AG08395 (cell line): ENCODE measurements at places on chromosomes 16 and 17.

GRCh38 chr16:89002851-89003830 is 26.1 kb upstream of the CBFA2T3 start:
- DNase-seq, result no peak

- no peak for DNase-seq
Observed at GRCh38 chr16:31025339-31025738, 8.0 kb upstream of the STX4 start.

DNA sequence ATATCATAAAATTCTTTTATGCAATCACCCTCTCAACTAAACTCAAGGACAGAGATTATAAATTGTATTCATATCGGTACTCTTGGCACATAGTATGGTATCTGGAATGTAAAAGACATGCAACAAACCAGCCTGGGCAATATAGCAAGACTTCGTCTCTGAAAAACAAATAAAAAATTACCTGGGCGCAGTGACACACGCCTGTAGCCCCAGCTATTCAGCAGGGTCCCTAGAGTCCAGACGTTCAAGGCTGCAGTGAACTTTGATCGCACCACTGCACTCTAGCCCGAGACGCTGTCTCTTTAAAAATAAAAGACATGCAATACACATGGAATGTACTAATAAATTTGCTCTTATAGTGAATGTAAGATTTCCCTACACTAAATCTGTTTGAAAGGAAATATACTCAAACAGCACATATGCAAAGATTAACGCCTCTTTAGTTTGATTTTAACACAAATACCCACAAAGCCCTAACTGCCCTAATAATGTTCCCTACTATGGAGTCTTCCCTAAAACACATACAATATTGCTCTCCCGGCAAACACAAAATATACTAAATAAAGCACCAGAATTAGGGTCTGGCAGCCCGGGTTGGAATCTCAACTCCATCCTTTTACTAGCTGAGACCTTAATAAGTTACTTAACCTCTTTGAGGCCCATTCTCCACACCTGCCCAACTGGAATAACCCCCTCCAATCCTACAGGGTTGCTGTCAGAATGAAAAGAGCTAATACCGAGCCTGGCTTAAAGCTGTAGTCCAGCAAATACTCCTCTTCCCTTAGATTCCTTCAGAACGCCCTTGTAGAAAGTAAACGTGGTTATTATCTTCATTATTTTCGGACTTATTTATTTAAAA is 1.2 kb downstream of the ABCA5 start:
- no peak for DNase-seq

- DNase-seq, result no peak
Observed at GRCh38 chr16:28839899-28840298, 6.2 kb downstream of the TUFM start.

- DNase-seq, result no peak
Observed at GRCh38 chr16:58518083-58518979, 3.0 kb downstream of the SETD6 start.

GRCh38 chr17:79696610-79696982 is 34.1 kb upstream of the ENPP7 start:
- no peak for DNase-seq

GRCh38 chr17:78127239-78127887 is 1.2 kb downstream of the TMC6 start:
- no peak for DNase-seq

- DNase-seq, result no peak
Observed at GRCh38 chr16:83517398-83517797, 290.4 kb upstream of the HSBP1 start.

DNA sequence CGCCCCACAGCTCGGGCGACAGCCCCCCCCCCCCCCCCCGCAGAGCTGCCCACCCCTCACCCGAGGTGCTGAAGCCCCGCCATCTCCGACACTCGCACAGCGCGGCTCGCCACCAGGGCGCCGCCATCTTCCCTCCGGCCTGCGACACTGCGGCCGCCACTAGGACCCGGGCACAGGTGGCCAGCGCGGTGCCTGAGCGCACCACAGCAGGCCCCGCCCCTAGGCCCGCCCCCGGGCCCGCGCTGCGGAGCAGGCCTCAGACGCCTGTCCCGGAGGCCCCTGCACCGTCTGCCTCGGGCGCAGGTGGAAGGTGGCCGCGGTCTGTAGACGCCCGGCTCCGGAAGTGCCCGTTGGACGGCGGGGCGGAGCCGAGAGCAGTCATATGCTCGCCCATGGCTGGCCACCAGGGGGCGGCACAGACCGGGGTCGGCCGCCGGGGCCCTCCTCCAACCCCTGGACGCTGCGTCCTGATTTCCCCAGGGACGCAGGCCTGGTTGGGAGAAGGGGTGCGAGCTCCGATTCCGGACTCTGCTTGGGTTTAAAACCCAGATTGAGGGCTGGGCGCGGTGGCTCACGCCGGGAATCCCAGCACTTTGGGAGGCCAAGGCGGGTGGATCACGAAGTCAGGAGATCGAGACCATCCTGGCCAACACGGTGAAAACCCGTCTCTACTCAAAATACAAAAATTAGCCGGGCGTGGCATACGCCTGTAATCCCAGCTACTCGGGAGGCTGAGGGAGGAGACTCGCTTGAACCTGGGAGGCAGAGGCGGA is at the start of gene MRPL38:
Gene MRPL38, minus strand, starts transcription at position 136 of the 773 bp plus-strand sequence. Its CDS starts 9 bp downstream, at position 127.
- peak; percentile 96 for DNase-seq

DNA sequence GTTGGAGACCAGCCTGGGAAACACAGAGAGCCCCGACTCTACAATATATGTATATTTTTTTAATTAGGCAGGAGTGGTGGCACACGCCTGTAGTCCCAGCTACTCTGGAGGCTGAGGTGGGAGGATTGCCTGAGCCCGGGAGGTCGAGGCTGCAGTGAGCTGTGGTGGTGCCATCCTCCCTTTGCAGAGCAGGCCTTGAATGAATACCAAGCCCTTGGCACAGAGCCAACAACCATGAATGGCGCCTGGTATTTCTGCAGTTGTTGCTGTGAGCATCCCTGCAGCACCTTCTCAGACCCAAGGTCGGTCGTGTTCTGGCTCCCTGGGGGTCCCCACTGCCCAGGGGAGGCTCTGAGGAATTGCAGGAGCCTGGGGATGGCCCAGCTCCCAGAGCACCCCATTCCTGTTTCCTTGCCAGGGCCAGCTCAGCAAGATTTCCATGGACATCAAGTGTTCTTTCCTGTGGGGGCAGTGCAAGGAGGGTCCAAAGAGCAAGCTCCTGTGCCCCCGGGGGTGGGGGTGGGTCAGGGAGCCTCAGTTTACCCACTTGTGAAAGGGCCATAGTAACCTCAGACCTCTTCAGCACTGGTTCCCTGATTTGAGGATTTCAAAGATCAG is 25.6 kb upstream of the RMI2 start:
- DNase-seq, result no peak

DNA sequence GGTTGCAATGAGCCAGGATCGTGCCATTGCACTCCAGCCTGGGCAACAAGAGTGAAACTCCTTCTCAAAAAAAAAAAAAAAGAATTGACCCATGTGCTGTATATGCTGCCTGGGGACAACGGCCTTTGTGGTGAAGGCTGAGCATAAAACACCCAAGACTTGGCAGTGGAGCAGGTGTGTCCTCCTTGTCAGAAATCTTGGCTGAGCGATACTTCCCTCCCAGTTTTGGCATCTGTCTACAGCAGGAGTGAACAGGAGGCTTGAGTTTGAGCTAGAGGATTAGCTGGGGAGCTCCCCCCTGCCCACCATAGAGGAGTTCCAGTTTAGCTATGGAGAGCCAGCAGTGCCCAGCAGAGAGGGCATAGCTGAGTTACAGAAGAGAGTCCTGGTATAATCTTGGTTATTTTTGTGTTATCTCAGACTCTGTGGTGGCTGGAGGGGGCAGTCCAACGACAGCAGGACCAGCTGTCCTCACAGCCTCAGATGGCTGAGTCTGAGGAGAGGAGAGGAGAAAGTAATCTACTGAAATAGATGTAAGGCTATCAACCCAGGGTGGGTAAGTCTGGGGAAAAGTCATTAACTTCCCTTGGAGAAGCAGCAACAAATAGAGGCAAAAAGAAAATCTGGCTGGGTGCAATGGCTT is 18.4 kb downstream of the SP2 start:
- no peak for DNase-seq

- no peak for DNase-seq
Observed at GRCh38 chr16:13070268-13070667, 168.9 kb downstream of the SHISA9 start.

DNA sequence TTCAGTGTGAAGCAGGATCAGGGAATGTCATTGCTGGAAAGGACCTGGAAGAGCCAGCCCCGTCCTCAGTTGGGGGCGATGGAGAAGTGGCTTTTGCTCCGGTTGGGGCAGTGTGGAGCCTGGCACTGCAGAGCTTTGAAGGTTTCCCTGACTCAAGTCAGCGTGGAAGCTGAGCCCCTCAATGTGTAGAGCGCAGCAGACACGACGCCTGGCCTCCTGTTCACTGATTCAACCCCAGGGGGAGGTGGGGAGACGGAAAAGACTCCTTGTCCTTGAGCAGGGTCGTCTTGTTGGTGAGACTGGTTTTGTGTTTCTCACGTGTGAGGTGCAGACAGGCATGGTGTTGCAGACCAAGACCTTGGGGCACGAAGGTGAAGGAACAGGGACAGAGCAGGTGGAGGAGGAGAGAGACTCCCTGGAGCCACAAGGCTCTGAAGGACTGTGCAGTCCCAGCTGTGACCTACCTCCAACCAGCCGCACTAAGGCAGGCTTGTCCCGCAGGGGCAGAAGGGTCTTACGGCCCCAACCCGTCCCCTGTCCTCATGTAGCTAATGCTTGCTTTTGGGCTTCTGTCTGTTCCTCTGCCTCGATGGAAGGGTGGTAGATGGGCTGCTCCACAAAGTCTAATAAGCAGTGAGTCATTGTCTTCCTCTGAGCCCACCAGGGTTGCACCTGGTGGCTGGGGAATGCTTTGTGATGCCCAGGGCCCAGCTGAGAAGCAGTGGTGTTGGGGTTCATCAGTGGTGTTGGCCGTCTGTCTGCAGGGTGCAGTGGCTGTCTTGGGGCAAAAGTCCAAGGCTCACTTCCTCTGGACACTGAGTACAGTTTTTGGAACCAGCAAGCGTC is 47.8 kb downstream of the MPRIP start:
- no peak for DNase-seq

DNA sequence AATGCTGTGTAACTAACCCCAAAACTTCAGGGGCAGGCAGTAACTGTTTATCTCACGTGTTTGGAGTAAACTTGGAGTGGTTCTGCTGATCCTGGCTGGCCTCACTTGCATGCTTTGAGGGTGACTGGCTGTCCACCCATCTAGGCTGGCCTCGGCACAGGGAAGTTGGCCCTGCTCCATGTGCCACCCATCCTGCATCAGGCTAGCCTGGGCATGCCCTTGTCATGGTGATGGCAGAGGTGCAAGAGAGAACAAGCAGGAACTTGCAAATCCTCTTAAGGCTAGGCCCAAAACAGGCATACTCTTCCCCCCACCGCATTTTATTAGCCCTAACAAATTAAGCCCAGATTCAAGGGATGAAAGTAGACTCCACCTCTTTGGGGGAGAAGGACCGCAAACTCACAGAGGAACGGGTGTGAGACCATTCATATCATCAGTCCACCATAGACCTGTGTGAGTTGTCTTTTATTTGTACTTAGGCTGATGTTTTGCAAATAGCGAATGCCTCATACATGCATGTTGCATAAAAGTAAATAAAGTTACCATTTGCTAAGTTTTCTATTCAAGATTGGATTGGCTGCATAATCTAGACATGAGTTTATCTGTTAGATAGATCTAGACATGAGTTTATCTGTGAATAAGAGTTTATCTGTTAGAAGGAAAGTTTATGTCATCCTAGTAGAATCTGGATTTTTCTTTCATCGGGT is 221.0 kb downstream of the CCDC182 start:
- peak; percentile 62 for DNase-seq

GRCh38 chr16:22372882-22373661 is 1.3 kb downstream of the CDR2 start:
- DNase-seq, result no peak

GRCh38 chr16:24775455-24775854 is 46.0 kb downstream of the TNRC6A start:
- peak; percentile 13 for DNase-seq

GRCh38 chr17:7831233-7831632 is 2.8 kb upstream of the KDM6B start:
- DNase-seq, result no peak

GRCh38 chr17:80780381-80781198 is 211.1 kb upstream of the CHMP6 start:
- no peak for DNase-seq

- DNase-seq, result peak; percentile 61
Observed at GRCh38 chr16:81654346-81654745, 124.7 kb upstream of the PLCG2 start.

- peak; percentile 50 for DNase-seq
Observed at GRCh38 chr17:58577696-58578095, 63.3 kb upstream of the MTMR4 start.

- DNase-seq, result peak; percentile 33
Observed at GRCh38 chr16:67326472-67327309, at the start of the genes KCTD19 and LRRC36. Gene KCTD19, minus strand, starts transcription at chr16:67326741. Its CDS starts 34 bp downstream, at chr16:67326707. Gene LRRC36, plus strand, starts transcription at chr16:67326815. Its CDS starts 48 bp downstream, at chr16:67326863.

DNA sequence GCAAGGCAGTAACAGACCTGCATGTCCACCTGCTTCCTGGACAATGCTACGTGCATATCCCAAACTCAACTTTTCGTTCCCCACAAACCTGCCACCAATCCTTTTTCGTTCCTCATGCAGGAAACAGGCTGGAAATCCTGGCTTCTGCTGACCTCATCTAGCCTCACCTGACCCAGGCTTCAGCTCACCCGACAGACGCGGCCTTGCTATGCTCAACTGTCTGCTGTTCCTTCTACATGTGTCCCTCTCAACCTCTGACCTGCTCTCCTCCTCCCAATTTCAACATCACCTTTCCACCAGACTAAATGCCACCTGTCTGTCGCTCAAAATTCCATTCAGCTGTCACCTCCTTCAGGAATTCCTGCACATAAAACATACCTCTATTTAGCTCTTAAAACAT is 44.5 kb downstream of the XPO6 start:
- no peak for DNase-seq

GRCh38 chr17:17745476-17746455 is 64.5 kb downstream of the RAI1 start:
- DNase-seq, result no peak

DNA sequence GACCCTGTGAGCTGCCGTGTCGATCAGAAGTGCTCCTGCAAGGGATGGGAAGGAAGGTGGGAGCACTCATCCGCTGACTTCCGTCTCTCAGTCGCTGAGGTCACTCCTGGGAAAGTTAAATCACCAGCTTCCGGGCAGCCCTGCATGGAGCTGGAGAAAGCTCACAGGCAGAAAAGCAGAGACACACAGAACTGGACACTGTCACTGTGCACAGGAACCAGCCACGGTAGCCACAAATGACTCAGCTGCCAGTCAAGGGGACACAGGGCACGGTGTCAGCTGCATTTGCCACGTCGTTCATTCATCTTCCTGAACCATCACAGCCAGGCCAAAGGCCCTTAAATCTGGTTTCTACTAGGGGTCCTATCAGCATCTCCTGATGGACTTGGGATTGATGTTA is 226.4 kb upstream of the PSMD7 start:
- no peak for DNase-seq
